ENCODE measurements at places on chromosomes 1 and 21. TPM values are rescaled to one million over a fixed set of nuclear protein-coding genes. Genes with fewer than 3 reads are reported as not detected.

BGLAP gene
- not detected for polyA plus RNA-seq

KRTAP21-2 gene
- 2.5 TPM for polyA plus RNA-seq

- no peak for DNase-seq
Observed at GRCh38 chr1:78894811-78895210, 111.7 kb downstream of the ADGRL4 start.

GRCh38 chr1:66247415-66248208 lies 286.3 kb upstream of the SGIP1 start:
- DNase-seq: no peak

- DNase-seq: no peak
Observed at GRCh38 chr1:14955976-14956375, 197.6 kb upstream of the TMEM51 start.

DNA sequence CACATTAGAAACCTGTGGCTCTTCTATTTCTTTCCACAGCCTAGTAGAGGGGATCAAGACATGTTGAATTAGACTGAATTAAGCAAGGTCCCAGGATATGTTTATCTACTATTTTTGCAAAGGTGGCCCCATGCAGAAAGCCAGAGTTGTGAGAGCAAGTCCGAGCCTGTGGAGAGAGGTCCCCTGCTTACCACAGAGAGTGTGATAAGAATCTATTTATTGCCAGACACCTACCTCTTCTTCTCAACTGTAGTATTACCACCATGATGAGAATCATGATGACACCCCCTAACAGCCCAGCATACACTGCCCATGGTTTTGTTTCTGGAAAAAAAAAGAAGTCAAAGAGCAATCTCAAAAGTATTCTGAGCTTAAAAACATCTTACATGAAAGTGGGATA lies 23.0 kb downstream of the SLAMF1 start:
- no peak for DNase-seq

- no peak for DNase-seq
Observed at GRCh38 chr1:116737855-116738321, 16.3 kb upstream of the CD2 start.

DNA sequence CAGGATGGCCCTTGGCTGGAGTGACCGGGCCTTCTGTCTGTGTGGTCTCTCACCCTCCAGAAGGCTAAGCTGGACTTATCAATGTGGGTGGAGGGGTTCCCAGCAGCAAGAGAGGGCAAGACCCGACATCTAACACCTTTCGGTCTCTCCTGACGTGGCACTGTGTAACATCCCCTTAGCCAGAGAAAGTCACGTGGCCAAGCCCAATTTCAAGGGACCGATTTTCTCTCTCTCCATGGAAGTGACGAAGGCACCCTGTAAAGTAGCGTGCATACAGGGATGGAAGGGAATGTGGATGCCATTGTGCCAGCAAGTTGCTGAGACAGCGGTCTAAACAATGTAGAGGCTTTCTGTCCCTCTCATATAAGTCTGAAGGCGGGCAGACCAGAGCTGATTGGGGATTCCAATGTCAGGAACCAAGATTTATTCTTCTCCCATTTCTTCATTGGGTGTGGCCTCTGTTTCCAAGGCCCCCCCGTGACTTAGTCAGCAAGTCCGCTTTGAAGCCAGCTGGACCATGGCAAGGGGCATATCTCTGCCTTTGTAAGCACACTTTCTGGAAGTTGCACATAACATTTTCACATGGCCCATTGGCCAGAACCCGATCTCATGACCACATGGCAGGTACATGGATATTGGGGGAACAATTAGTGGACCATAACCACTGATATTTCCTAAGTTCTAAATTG lies 12.5 kb downstream of the MX1 start:
- DNase-seq: peak; percentile 9

RNU1-3 gene
- polyA plus RNA-seq: 18.9 TPM

- no peak for DNase-seq
Observed at GRCh38 chr21:25550352-25551120, 56.7 kb downstream of the MRPL39 start.

LRRC39 gene
- 15.6 TPM for polyA plus RNA-seq

GRCh38 chr1:220702733-220703270 lies 12.6 kb downstream of the C1orf115 start:
- no peak for DNase-seq

DNA sequence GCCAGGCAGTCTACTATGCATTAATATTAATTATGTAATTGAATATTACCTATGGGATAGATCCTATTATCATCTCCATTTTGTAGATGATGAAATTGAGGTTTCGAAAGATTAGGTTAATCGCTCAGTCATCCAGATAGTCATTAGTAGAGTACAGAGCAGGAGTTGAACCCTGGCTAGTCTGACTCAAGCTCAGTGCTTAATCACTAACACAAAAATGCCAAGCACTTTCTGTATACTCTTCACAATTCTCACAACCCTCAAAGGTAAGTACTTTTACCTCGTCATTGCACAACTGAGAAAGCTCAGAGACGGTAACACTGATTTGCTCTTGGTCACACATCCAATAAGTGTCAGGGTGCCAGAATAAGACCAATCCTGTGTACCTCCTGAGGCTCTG lies 280.2 kb upstream of the PLXNA2 start:
- DNase-seq: no peak

SRRM1 gene
- polyA plus RNA-seq: 91.0 TPM

DNA sequence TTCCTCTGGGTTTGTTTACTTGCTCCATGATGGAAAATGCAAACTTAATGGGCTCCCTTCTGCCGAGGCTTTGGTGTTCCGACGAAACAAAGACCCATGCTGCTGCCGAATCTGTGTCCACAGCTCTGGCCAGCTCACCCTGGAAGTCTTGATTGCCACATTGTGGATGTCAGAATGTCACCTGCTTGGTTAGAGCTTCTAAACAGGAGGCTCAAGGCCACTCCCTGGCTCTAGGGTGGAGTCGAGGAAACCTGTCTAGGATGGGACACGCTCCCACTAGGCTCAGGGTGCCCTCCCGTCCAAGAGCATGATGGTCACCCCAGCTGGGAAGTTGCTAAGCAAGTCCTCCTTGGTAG lies 279.3 kb upstream of the VAMP3 start:
- peak; percentile 30 for DNase-seq
